IPS DF 6.9 (cell line): ENCODE measurements at places on chromosomes 11 and 22.
A peak's percentile ranks its signal among the peaks of the same experiment; 100 is the strongest.

- peak; percentile 72 for DNase-seq
Observed at GRCh38 chr22:28759861-28760560, 12.5 kb upstream of the CCDC117 start.

GRCh38 chr11:69874984-69875624, 55.9 kb upstream of the FGF3 start:
- no peak for DNase-seq

DNA sequence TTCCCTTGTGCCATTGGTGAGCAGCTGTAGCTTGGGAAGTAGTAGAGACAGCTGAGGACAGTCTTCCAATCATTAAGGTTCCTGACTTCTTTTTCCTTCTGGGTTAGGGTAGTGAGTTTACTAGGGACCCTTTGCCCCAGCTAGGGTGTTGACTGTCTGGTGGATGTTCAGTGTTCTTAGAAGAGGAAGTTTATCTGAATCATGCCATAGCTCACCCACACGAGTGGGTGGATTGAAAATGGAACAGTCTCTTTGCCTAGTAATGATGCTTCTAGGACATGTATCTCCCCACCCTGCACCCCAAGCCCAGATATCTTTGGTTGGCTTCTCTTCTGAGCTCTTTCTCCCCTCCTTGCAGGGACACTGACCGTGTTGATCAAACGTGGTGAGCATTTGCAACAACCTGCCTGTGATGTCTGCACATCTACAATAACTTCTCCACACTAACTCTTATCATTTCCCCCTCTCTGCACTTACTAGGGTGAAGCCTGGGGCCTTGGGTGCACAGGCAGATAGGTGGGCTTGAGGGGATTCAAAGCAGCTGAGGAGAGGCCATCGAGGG, 57.1 kb upstream of the HORMAD2 start:
- no peak for DNase-seq

DNA sequence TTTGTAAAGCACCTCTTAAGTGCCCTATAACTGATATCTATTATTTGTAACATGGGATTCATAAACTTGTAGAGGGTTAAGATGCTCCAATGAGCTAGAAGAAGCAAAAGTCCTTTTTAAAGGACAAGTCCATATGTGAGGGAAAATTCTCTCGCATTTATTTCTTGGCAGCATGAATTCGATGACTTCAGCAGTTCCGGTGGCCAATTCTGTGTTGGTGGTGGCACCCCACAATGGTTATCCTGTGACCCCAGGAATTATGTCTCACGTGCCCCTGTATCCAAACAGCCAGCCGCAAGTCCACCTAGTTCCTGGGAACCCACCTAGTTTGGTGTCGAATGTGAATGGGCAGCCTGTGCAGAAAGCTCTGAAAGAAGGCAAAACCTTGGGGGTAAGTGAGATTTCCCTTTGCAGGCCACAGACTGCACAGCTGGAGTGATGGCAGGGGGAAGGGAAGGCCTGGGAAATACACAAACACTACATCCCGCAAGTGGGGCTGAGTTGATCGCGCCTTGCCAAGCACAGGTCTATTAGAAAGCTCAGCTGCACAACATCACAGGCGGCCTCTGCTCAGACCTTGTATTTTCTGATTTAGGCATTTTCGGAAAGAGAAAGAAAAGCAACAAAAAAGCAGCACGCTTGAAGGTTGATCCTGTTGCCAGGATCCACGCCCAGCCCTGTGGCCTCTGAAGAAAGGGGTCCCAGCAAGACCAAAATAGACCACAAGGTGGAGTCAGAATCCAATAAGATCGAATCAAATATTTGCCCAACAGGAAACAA, 1.5 kb downstream of the MS4A8 start:
- peak; percentile 39 for DNase-seq

DNA sequence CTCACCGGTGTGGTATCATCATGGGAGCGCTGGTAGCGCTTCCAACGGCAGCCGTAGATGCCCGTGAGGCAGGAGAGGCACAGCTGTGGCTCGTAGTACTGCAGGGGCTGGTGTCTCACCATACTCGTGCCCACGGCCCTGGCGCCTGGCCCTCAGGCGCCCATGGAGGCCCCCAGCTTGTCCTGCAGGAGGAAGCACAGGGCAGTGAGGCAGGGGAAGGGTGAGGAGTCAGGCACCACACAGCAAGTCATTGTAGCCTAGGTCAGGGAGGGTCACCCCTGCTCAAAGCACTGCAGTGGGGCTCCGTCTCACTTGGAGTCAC, 44.6 kb upstream of the KLHL35 start:
- no peak for DNase-seq

GRCh38 chr11:43576320-43576802, 104.2 kb upstream of the HSD17B12 start:
- no peak for DNase-seq

DNA sequence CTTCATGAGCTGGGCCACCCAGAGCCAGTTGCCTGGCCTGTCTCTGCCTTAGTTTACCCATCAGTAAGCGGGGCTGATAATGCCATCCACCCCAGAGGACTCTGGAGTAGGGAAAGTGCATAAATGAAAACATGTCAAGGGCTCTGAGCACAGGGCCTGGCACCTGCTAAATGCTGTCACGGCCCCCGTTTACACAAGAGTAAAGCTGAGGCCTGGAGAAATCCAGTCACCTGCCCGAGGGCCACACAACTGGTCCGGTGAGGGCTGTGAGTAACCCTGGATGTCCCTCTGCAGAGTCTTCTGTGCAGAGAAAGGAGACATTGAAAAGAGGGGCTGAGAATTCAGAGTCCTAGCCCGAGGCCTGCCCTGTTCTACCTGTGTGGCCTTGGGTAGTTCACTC, 110.6 kb upstream of the ANO1 start:
- no peak for DNase-seq

GRCh38 chr11:114194702-114195101, 101.5 kb upstream of the NNMT start:
- no peak for DNase-seq

DNA sequence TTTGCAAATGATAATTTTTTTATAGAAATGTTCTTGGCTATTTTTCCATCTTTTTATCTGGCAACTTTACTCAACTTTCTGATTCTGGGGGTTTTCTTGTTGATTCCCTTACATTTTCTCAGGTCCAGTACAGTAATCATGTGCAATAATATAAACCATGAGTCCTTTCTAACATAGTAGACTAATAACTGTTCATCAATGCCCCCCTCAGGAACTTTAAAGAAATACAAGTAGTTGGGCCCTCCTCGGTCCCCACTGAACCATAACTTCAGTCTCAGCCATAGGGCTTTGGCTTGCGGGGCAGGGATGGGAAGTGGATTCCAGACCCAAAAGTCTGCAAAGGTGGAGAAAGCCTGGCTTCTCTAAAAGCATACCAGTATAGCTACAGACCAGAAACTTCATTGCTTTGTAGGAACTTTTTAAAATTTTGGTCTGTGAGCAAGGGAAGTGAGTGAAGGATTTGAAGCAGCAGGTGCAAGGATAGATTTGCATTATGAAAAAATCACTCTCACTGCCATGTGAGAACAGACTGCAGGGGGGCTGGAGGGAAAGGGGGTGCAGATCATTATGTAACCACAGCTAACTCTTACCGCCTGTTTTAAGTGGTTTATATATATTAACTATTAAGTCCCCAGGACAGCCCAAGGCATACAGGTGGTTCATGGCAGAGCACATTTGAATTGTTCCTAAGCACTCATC, 10.4 kb upstream of the TUB start:
- no peak for DNase-seq

DNA sequence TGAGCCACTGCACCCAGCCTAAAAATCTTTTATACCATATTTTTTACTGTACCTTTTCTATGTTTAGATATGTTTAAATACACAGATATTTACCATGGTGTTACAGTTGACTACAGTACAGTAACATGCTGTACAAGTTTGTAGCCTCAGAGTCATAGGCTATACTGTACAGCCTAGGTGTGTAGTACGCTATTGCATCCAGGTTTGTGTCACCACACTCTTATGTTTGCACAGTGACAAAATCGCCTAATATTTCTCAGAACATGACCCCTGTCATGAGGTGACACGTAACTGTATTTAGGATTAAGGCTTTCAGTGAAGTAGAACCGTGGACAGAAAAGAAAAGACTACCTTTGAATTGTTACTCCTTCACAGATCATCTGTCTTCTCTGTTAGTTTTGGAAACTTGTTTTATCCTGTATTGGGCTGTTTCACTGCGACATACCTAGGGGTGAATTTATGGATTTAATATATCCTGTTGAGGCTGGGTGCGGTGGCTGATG, 83.8 kb downstream of the ZNRF3 start:
- no peak for DNase-seq

DNA sequence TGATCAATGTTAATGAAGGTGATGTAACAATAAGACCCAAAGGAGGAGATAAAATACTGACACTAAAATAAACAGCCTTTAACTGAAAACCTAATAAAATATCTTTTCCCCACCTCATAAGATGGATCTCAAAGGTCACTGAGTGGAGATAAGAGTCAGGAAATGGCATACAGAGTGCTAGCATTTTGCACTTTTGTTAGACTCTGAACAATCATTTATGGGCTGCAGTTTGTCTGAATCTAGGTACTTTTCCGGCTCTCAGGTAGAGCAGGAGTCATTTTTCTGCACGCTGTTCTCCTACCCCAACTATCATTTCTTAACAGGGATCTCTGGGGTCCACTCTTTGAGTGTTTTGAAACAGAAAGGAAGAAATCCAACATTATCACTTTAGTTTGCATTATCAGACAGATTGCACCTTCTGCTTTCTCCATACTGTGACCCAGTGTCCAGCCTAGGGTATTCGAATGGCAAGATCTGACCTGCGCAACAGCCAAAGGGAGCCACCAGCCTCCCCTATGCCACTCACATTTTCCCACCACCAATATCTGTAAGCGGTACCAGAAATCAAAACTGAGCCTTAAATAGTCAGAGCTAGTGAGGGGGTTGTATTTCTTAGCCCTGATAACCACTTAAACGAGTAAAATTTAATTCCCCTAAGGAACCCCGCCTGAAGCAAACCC, 863 bp downstream of the SIAE start:
- DNase-seq = no peak

- no peak for DNase-seq
Observed at GRCh38 chr22:44677353-44677840, 24.6 kb upstream of the PRR5 start.

DNA sequence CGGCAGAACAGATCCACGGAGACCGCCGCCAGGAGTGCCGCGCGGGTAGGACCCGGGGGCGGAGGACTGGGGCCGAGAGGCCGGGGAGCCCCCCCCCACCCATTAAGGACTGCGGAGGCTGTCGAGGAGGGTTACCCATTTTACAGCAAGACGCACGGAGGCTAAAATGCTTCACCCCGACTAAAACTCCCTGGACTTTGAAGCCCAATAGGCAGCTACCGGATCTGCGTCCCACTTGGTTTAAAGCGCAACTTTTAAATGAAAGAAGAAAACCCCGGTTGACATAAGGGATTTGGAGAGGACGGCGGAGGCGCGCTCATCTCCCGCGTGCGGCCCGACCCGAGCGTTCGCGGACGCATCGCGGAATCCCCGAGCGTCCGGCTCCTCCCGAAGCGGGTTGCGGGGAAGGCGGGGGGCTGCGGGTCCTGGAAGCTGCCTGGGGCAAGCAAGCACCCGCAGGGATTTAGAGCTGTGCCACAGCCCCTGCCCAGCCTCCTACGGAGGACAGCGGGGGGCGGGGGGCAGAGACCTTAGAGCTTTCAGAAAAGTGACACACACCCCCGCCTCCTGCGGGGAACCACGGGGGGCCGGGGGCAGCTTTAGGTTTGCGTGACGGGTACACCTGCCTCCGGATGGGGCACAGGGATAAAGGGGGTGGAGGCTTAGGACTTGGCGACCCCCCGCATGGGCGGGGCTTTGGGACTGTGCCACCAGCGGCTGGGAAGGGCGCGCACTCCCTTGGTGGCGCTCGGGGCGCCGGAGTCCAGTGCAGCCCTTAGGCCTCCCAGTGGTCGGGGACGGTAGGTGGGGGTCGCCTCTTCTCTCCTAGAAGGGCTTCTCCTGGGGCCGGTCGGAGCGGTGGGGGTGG, 760 bp upstream of the CELSR1 start:
- no peak for DNase-seq

GRCh38 chr22:34111210-34111824, 191.0 kb upstream of the LARGE1 start:
- DNase-seq = peak; percentile 9

DNA sequence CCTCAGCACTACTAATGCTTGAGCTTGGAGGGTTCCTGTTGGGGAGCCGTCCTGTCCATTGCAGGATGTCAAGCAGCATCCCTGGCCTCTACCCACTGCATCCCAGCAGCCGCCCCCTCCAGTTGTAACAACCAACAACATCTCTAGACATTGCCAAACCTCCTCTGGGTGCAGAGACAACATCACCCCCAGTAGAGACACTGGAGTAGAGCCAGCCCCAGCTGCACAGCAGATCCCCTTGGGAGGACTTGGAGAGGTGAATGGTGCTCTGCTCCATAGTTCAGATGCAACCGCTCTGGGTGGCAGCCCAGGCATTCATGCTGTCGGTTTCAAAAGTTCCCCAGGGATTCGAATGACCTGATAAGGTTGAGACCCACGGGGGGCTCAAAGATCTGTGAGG, 259.0 kb downstream of the MN1 start:
- no peak for DNase-seq

- DNase-seq = no peak
Observed at GRCh38 chr22:50190941-50191741, 5.4 kb downstream of the TRABD start.

GRCh38 chr11:2574553-2575535, 125.0 kb downstream of the KCNQ1OT1 start:
- DNase-seq = no peak

GRCh38 chr11:45171550-45171949, 25.1 kb downstream of the PRDM11 start:
- DNase-seq = no peak

DNA sequence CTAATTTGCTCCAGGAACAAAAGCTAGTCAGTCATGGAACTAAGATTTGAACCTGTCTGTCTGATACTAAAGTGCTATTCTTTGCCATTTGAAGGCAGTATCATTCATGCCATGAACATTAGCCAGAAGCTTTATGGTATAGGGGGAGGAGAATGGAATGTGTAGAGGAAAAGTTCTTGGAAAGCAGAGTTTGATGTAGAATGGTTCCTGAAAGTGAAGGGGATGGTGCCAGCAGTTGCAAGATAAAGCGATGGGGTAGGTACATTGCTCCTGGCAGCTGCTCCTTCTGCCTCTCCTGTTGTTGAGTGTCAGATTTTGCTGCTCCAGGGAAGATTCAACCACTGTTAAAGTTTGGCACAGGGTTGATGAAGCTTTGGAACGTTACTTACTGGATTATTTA, 53.4 kb downstream of the ARHGAP42 start:
- DNase-seq = no peak

DNA sequence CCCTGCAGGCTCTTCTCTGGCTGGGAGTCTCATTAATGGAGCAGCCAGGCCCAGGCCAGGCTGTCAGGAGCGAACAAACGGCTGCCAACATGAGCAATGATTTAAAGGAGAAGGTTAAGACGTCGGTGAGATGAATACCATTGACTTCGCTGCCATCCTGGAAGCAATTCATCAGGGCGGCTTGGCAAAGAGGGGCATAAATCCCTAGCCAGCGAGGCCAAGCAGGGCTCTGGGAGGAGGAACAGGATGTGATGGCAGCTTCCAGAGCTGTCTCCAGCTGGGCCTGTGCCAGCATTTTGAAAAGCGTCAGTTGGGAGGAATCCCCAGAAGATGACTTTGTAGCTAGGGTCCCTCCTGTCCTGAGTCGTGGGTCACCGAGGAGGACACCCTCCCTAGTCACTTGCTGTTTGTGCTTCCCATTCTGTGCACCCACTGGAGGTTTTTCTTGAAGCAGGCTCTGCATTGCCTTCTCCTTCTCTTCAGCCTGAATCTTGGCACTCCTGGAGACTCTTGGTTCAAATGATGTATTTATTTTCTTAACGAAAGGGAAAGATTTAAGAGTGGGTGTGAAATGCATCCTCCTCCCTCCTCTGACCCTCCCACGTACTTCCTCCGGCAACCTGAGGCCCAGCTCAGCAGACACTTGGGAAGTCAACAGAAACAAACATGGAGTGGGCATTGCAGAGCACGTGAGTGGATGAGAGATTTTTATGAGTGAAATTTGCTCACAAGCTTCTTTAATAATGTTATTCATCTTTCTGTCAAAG, 476.3 kb upstream of the CADM1 start:
- no peak for DNase-seq
